Sigmoid colon (tissue), 7 donors: ENCODE measurements at places on chromosomes 2 and 18. TPM values are rescaled to one million over a fixed set of nuclear protein-coding genes. Genes with fewer than 3 reads are reported as not detected.

Gene TACR1
- total RNA-seq: 0.99 TPM

DNA sequence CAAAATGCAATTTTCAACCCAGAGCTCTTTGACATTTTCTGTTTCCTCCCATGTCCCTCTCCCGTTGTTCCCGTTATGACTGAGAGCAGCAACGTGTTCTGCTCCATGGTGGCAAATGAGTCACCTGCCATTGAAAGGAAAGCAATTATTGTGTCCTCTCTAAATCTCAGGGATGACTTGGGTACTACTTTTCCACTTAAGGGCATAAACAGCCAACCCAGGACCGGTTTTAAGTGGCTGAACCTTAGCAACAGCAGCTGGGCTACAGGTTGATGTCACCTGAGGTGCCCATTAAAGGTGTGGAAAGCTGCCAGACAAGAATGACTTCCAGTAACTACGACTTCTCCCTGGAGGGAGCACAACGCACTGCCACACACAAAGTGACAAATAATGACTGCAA, 236.8 kb downstream of the NCKAP5 start:
- DNase-seq: no peak

- no peak for DNase-seq
These were observed 86.9 kb downstream of the VSNL1 start for GRCh38 chr2:17627434-17627833.

Gene SPC25
- total RNA-seq: 0.54 TPM

Gene TGFBRAP1
- 24.6 TPM for total RNA-seq

DNA sequence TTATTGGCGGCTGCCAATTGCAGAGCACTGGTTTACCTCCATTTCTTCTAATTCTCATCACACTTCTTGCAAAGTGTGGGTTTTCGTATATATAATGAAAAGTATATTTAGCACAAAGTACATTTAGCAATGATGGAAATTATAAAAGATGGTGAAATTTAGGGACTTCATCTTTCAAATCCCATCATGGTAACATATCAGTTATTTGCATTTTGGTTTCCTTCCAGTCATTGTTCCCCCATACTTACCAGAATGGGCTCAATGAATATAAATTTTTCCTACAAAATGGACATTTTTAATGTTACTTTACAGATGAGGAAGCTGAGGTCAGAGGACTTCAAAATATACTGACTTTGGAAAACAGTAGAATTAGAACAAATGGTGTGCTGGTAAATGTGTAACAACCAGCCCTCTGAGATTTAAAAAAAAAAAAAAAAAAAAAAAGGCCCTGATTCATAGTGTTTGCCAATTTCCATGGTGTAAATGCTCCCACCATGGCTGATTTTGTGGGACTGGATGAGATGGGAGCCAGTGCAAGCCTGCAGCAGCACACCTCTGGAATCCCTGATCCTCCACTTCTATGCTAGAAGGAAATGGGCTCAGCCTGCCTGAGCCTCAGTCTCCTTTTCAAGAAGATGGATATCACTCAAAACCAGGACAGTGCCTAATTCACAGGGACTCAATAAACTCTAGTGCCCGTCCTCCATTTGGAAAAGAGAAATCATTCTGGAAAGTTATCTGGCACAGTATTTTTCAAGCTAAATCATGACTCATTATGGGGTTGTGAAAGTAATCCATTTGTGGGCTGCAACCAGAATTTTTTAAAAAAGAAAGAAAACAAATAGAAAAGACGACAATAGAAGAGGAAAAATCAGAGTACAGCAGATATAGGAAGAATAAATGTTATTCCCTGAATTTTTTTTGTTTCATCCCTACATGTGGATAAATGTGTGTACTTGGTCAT, 34.0 kb downstream of the LBH start:
- no peak for DNase-seq

GRCh38 chr2:187936228-187936627, 355.4 kb upstream of the GULP1 start:
- no peak for DNase-seq

DNA sequence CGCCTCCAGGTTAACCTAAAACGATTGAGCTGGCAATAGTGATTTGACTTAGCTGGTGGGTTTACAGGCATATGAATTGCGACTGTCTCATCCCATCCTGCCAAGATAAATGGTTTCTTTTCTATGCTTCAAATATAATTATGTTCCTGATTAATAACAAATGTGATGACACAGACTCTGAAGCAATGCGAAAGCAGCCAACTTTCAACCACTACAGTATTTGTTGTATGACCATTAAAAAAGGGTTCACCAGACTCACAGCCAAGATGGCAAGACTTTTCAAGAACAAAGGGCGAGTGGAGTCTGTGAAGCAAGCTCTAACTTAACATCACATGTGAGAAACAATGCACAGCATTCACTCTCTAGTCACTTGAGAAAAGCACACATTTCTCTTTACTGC, 186.6 kb downstream of the PID1 start:
- DNase-seq: no peak

DNA sequence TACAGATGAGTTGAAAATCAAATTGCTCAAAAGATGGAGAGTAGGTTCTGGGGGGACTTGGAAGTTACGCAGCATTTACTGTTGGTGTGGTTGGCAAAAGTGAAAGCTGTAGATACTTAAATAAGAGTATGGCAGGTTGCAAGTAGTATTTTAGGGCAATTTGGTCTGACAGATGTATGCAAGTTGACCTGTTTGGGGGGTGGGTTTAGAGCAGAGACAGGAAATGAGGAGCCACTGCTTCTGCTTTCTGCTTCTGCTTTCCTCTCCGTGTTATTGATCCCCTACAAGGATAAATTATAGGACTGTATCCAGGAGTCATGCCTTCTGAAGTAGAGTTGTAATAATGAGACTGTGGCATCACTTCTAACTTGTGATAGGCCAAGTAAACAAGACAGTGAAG, 71.2 kb downstream of the EPAS1 start:
- DNase-seq: no peak

Gene DNAJC5G
- total RNA-seq: not detected

Gene RSAD2
- total RNA-seq: 10.2 TPM

- no peak for DNase-seq
These were observed 117.6 kb downstream of the NEDD4L start for GRCh38 chr18:58161659-58162058.

DNA sequence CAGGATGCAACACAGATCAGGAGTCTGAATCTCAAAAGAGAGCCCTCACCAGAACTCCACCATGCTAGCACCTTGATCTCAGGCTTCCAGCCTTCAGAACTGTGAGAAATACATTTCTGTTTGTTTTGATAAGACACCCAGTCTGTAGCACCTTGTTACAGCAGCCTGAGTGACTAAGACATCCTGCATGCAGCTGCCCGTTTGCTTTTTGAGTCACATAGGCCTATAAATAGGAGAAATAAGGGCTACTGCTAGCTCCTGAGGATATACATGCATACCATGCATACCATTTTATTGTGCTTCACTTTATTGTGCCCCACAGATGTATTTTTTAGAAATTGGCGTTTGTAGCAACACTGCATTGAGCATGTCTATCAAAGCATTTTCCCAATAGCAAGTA, 337.8 kb downstream of the CDH2 start:
- no peak for DNase-seq

DNA sequence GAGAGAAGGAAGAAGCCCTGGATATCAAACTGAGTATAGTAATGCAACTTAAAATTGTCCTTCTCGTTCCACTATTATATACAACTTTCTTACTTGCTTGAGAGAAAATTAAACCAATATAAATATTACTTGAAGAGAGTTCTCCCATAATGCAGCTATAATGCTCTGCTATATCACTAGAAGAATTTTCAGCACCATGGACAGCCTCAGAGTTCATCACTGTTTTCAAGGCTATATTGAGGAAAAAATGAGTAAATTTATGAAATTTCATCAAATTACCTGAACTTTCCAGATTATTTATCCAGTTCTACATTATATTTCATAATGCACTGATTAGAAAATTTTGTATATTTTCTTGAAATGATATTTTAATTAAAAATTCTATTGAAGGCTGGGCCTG, 1053.5 kb upstream of the FAM98A start:
- no peak for DNase-seq

DNA sequence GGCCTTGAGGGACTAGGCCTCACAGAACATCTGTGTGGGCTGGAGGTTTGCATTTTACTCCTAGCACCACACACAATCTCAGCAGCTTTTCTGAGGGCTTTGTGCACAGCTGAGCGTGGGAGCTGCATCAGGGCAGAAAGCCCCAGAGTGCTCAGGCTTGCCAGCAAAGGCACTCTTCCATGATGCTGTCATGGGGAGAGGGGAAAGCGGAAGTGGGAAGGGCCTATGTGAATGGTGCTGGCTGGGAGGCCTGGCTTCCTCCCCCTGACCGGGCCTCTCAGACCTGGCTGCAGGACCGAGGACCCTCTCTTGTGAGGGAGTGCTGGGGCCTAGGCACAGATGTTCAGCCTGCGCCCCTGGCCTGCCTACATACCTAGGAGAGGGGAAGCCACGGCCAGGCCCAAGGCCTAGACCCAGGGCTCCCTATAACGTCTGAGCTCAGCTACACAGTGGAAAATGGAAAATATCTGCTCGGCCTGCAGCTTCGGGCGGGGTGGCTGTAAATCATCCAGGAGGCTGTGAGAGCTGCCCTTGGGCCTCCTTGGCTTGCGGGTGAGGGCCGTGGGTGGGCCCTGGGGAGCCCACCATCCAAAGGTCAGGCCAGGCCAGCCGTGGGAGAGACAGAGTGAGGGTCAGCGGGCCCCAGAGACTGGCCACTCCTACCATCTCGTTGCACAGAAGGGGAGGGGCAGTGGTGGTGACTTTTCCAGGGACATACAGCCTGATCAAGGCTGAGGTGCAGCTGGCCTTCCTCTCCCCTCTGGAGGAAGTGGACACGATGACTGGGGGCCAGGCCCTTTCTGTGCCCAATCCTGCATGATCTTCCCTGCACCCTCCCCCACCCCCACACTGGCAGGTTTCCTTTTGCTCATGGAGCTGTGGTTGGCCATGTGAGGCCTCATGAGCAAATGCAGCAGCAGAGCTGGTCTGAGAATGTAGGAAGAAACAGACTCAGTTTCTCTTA, 22.8 kb downstream of the GLI2 start:
- peak; percentile 86 for DNase-seq

GRCh38 chr2:164734196-164734595, 107.4 kb downstream of the COBLL1 start:
- no peak for DNase-seq

GRCh38 chr2:54724560-54725342, 1.3 kb downstream of the EML6 start:
- DNase-seq: peak; percentile 67

Gene SERPINB13
- not detected for total RNA-seq

Gene GKN1
- total RNA-seq: not detected

Gene SLC35F5
- 54.2 TPM for total RNA-seq
